D341Med (cell line): ENCODE measurements at places on chromosomes 4 and X.

GRCh38 chrX:40778861-40779575 is 43.7 kb upstream of the MED14 start:
- no peak for DNase-seq

- peak; percentile 69 for DNase-seq
These were observed 629.1 kb upstream of the ATOH1 start for GRCh38 chr4:93199492-93199891.

DNA sequence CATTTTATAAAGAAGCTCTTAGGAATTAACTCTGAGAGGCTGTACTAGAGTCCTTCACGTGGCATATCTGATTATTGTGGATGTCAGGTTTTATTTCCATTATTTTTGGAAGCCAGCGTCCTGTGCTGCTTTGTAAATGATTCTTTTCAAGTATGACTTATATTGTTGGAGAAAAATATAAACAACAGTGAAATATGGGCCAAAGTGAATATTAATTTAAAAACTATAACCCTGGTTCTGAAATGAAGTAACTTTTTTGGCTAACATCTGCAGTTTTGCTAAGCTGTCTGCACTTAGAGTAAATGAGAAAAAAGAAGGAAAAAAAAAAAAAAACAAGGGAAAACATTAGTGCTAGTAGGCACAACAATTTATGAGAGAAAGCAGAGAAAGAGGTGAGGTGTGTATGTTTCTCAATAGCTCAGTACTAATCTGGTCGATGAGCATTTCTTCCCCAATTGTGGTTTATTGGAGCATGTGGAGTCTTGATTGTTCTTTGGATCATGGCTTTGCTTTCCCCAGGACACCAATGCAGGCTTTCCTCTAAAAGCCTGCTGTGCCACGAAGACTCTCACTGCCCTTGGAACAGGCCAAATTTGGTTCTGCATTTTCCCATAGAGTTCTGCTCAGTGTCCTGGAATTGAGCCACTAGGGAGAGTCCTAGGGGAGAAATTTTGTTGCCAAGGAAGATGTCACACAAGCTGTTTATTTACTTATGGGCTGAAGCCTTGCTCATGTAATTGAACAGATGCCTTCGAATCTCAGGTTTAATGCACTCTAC is 273.3 kb downstream of the DKK2 start:
- DNase-seq, result peak; percentile 31

DNA sequence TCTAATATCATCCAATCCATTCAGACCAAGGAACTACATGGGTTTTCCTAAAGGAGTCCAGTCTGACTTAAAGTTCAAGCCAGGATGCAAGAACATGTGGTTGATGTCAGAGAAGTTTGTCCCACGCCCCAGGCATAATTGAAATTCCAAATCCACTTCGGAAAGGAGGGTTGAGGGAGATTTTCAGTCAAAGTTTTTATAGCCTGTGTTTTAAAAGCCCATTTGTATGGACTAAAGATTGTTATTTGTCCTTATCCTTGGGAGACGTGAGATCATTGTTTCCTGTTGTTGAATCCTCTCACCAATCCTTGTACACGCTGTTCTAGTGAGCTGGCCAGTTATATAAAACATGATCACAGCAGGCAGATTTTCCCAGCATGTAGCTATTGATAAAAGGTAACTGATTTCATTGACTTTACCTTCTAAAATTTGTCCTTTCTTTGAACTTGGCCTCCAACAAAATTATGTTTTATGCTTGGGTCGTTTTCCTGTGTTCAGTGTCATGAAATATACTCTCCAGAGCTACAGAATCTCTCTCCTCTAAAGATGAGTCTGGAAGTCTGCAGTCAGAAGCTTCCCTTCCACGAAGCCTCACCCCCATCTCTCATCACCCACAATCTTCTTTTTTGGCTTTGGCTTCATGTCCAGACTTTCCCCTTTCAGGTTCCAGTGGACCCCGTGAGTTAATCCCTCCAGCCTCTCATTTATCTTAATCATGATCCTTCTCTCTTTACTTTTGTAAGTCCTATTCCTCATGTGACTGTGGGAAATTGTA is 92.9 kb downstream of the ATP10D start:
- no peak for DNase-seq

GRCh38 chr4:59759082-59759825 is 1440.9 kb upstream of the ADGRL3 start:
- DNase-seq, result peak; percentile 12

DNA sequence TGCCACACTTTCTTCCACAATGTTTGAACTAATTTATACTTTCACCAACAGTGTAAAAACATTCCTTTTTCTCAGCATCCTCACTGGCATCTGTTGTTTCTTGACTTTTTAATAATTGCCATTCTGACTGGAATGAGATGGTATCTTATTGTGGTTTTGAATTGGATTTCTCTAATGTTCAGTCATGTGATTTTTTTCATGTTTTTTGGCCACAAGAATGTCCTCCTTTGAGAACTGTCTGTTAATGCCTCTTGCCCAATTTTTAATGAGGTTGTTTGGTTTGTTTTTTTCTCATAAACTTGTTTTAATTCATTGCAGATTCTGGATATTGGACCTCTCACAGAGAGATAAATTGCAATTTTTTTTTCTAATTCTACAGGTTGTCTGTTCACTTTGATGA is 1195.2 kb downstream of the TECRL start:
- no peak for DNase-seq

- DNase-seq, result no peak
These were observed 21.8 kb upstream of the BBS12 start for GRCh38 chr4:122710434-122711308.

DNA sequence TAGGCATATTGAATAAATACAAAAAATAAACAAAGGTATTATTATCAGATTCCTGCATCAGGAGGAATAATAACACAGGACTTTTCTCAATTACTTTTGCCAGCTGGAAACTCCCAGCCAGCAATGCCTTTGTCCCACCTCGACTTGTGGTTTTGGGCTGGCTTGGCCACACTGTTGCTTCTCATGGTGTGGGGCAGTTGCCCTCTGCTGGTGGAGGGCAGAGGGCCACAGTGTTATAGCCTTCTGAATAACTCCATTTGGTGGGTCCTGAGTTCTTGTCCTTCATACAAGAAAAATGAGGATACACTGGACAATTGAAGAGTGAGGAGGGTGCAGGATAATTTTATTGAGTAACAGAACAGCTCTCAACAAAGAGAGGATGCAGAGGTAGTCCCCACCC is 1206.0 kb upstream of the ADGRL3 start:
- no peak for DNase-seq

DNA sequence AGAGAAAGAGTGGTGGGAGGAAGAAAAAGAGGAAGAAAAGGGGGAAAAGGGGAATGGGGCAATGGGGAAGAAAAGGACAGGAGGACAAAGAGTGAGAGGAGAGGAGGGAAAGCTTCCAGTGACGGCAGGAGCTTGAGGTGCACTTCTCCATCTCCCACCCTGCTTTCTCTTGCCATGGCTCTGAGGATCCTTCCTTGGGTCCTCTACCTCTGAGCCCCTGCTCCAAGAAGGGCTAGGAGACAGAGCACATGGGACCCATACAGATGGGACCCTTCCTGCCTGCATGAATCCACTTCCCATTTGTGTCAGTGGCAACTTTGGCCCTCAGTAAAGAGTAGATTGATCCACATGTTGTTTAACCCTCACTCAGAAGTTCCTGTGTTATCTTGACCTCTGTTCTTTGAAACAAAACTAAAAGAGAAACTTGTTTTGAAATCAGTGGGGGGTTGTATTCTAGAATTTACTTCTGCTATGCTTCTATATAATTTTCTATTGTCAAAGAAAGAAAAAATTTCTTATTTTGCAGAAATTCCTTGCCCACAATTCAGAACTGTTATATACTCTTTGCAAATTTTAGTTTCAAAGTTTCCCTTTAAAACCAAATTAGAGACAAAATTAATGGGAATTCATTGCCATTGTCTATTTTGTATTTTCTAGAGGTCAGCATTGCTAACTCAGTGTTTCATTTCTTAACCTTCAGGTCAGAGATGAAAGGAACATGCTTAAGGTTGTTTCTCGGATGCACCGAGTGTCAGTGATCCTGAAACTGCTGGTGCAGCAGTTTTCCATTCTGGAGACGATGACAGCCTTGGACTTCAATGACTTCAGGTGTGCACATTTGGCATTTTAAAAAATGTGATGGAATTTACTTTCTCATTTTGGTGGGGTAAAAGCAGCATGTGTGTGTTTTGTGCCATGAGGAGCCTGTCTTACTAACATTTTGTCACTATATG is 5.0 kb downstream of the TDO2 start:
- DNase-seq, result no peak

GRCh38 chr4:48692897-48693296 is 87.2 kb downstream of the FRYL start:
- DNase-seq, result no peak

DNA sequence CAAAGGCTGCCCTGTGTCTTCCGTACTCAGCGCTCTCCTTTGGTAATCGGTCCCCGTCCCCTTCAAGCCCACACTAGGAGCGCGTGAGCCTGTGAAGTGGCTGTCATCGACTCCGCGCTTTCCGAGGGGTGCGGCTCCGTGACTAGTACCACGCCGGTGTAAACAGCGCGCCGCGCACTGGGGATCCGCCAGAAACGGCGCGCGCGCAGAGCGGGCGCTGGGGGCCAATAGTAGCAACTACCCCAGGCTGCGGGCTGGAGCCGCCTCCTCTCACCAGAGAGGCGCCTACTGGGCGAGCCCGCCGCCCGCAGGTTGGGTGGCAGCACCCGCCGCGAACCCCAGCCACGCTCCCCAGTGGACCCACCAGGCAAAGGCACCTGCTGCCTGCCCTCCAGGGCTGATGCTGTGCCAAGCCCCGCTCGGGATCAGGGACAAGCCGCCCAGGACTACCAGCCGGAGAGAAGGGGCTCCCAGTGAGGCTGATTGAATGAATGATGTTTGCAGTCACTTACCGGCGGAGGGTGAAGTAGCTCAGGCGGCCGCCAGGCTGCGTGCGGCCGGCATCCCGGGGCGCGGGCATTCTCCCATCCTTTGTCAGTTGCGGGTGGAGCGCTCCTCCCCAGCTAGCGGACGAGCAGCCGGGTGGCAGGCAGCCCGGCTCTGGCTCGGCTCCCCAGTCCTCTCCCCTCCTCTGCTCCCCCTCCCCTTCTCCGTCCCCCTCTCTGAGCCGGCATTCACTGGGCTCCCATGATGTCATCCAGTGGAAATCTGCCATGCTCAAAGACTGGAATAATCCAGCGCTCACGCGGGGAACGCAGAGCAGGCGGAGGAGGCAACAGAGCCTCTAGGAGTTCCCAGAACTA is 370.3 kb upstream of the SMIM31 start:
- DNase-seq, result peak; percentile 75

GRCh38 chrX:118239913-118240698 is 105.8 kb upstream of the WDR44 start:
- DNase-seq, result no peak
